ENCODE measurements at places on chromosomes 12 and 14.

GRCh38 chr12:68812553-68813241 is 4.7 kb downstream of the MDM2 start:
- no peak for DNase-seq

DNA sequence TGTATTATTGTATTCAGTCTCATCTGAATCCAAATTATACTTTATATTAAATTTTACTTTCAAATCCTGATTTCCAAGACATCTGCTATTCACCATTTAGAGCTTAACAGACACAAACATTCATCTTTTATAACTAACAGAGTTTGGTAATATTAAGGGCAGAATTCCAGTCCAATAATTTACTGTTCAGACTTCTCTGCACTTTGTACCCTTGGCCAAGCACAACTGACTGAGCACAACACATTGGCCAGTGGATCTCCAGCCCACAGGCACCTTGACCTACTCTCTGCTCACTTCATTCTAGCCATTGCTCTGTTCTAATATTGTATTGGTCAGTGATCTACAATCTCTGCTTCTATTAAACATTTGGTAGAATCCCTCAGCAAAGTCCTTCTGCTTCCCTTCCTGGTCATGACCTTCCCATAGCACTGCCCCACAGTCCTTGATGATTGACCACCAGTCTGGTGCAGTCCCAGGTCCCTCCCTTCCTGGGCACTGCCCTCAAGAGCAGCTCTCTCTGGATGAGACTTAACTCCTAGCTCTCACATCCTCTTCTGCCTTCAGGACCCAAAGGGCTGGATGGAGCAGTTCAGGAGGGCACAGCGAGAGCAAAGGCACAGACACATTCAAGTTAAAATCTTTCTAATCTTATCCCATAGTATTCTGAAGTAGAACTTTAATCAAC is 97.7 kb upstream of the OVCH1 start:
- no peak for DNase-seq

- no peak for DNase-seq
Observed at GRCh38 chr12:13390381-13390861, 193.9 kb downstream of the EMP1 start.

DNA sequence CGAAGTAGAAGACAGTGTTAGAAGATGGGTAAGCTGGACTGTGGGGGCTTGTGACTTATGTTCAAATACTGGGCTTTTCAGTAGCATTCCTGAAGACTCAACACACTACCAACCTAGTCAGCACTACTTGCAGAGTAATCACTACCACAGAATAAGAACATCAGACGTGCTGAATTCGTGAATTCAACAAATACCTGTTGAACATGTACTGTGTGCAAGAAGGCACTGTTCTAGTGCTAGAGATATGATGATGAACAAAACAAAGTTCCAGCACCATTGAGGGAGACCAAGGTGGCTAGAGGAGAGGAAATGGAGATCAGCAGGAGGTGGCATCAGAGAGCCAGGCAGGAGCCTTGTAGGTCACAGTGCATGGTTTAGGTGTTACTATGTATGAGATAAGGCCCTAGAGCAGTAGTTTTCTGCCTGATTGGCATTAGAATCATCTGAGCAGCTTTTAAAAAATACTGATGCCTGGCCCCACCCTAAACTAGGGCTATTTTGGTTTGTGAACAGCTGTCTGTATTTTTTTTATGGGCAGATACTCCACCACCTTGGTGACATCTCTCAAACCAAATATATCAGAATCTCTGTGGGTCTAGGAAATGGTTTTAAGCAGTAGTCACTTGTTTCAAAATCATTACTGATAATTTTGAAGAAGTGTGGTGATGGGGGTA is 26.8 kb downstream of the FERMT2 start:
- DNase-seq, result no peak

DNA sequence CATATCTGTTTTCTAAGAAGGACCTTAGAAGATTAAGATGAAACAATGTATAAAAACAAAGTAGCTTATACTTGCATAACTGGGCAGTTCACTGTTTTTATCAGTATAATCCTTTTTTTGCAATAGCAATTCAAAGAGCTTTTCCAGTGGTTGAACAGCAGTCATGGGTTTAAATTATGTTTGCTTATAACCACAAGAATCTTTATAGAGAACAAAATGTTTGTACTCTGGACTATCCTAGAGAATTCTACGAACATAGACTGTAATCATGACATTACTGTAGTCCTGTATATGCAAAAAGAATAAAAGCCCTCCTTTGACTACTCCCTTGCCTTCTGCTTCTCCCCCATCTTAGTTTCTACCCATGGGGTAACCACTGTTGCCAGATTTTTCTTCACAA is 5.7 kb downstream of the FAM177A1 start:
- DNase-seq, result no peak

DNA sequence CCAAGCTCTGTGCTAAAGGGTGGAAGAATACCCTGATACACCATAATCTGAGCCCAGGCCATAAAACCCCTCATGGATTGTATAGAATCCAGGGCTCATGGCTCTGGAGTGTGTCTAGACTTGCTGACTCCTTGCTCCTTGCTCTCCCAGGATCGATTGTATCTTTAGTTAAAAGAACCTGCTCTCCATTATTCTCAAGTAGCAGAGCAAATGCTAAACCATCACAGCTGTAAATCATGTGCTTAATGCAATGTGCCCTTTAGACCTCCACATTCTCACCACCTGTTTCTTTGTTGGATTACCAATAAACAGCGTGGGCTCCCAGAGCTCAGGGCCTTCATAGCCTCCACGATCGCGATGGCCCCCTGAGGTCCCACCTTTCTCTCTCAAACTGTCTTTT is 411.6 kb upstream of the FBXO33 start:
- no peak for DNase-seq

DNA sequence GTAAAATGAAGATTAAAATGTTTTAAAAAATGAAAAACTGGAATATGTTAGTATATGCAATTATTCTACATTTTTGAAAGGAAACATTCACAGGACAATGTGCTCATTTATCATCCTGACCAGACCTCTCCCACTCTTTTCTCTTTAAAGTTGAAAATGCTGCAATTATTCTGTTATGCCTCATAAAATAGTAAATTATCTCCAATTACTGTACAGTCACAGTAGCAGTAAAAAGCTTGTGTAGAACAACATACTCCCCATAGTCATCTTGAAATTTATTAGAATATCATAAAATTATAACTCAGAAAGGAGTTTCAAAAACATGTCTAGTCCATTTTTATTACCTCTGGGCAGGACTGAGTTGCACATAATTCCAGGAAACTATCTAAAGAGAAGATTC is 250.3 kb downstream of the SYT1 start:
- DNase-seq, result no peak

GRCh38 chr14:54680651-54681050 is 113.7 kb downstream of the SAMD4A start:
- DNase-seq, result no peak

GRCh38 chr12:15712823-15713660 is 76.1 kb downstream of the EPS8 start:
- DNase-seq, result no peak

DNA sequence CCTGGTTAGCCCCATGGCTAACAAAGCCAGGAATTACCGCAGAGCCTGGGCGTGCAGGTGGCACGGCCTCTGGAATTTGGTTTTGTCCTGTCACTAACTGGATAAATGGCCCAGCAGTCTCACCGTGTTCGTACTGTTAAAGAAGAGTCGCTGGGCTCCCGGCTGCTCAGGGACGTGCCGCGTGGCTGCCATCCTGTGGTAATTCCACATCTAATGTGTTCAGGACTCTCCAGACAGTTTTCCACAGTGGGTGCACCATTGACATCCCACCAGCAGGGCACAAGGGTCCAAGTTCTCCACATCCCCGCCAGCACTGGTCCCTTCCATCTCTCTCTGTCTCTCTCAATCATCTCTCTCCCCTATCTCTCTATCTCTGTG is 19.6 kb downstream of the NOC4L start:
- no peak for DNase-seq

GRCh38 chr14:39395555-39396254 is 36.5 kb downstream of the FBXO33 start:
- no peak for DNase-seq

DNA sequence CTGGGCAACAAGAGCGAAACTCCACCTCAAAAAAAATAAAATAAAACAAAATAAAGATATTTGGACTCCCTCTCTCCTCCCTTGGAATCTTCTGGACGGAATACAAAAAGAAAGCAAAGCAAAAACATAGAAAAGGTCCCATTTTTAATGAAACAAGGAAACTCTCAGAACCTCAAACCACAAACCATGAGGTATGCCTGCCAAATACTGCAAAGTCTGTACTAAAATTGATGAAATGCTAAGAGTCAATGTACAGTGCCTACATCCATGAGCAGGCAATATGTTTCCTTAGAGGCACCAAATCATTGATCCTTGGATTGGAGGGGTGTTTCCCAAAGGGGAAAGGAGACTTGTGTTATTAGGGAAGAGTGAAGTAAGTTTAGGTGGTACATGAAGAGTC is 8.2 kb upstream of the RPS6KA5 start:
- no peak for DNase-seq

GRCh38 chr12:40225984-40226602 is 1.3 kb downstream of the LRRK2 start:
- DNase-seq, result no peak

All from natural killer cell (primary cell).